ENCODE measurements at places on chromosomes 7 and 10. TPM values are rescaled to one million over a fixed set of nuclear protein-coding genes. Genes with fewer than 3 reads are reported as not detected.

The PANK1 gene
- total RNA-seq: 21.4 TPM

The DRGX gene
- total RNA-seq: not detected

The ANKRD22 gene
- total RNA-seq: not detected

The SHTN1 gene
- total RNA-seq: 2.0 TPM

The HTR7 gene
- 0.22 TPM for total RNA-seq

The ADAP1 gene
- total RNA-seq: 8.4 TPM

The KCNIP2 gene
- 29.2 TPM for total RNA-seq

The CYP2E1 gene
- total RNA-seq: 1.1 TPM

The NEUROG3 gene
- total RNA-seq: not detected

The FGFBP3 gene
- total RNA-seq: 0.22 TPM

The PIP4K2A gene
- total RNA-seq: 12.6 TPM

The TAC1 gene
- total RNA-seq: not detected

The MYL10 gene
- total RNA-seq: not detected

The ATRNL1 gene
- 2.9 TPM for total RNA-seq

Data from left ventricle myocardium inferior (tissue), 1 donor.